T-helper 1 cell (primary cell): ENCODE measurements at places on chromosomes 4 and X.

DNA sequence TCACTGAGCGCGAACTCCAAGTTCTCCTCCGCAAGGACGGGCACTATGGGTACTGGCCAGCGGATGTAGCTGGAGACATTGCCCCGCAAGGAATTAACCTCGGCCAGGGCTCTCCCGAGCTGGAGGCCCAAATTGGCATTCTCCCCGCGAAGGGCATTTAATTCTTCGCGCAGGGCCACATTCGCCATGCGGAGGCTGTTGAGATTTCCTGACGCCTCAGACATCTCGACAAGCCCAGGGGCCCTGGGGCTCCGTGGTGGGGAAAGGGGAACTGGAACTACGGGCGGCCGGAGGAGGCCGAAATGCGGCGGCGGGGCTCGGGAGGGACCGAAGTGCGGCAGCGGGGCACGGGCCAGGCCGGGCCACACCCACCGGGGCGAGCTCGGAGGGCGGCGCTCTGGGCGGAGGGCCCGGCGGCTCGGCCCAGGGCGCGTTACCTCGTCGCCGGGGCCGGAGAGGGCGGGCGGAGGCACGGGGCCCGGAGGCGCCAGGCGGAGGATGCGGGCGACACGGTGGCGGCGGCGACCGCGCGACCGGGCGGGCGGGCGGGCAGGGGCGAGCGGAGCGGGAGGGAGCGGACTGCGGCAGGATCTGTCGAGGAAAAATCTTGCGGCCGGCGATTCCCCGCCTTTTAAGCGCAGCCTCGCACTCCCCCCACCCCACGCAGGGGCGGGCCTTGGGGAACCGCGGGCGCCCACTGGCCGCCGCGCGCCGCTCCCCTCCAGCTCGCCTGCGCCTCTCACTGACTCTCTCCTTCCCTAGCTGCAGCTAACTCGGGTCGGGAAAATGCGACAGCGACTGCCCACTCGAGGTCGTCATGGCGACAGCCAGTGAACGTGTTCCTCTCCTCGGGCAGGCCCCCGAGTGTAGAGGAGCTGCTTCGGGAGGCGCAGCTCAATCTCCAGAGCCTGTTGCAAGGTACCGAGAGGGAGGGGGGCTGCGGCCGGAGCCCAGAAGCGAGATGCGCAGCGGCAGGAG, at the start of gene RTL5:
TSS of gene RTL5 (minus strand) at position 599 of the 978 bp plus-strand sequence.
- peak; percentile 11 for DNase-seq

DNA sequence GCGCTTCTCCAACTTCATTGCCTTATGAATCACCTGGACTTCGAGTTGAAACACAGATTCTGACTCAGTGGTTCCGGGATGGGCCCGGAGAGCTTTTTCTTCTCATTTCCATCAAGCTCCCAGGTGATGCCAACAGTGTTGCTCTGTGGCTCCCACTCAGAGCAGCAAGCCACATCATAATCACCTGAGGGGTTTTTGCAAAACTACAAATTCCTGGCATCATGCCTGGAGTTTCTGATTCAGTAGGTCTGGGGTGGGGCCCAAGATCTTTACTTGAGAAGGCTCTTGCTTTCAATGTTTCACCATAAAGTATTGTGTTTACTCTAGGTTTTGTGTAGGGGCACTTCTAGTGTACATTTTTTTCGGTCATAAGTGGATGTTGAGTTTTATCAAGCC, 7.0 kb downstream of the MTM1 start:
- DNase-seq: peak; percentile 13

DNA sequence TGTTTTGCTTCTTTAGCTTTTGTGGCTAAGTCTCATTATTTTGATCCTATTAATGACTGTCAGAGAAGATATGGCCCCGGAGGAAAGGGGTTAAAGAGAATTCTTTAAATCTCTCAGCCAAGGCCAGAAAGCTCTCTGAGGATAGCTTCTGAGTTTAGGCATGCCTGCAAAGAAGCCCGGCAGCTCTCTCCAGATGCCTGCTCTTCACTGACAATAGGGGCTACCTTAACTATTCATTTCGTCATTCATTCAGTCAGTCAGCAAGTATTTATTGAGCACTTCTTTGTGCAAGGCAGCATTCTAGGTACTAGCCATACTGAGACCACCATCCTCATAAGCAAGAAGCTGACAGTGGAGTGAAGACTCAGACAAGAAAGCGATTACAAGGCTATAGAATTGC, 34.0 kb upstream of the BMP15 start:
- DNase-seq: no peak

DNA sequence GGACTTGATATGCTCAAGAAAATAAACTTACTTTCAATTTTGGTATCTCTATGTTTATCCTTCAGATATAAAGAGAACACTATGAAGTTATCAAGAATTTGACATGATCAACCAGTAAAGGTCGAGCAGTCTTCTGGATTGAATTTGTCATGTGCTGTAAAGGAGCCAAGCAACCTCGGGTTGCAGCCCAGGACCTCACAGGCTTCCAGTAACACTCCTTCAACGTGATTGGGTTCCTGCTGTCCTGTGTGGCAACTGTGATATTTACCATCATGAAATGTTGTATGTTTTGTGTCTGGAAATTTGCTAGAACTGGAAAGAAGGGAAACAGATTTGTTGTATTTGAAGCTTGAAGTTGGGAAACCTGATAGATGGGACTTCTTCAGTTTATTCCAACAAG, 52.0 kb upstream of the UGT2B7 start:
- DNase-seq: no peak
